ENCODE measurements at places on chromosomes 7 and 10. TPM values are rescaled to one million over a fixed set of nuclear protein-coding genes. Genes with fewer than 3 reads are reported as not detected.
A peak's percentile ranks its signal among the peaks of the same experiment; 100 is the strongest.

GRCh38 chr10:71968553-71969474 lies 4.6 kb downstream of the CHST3 start:
- no peak for DNase-seq

DNA sequence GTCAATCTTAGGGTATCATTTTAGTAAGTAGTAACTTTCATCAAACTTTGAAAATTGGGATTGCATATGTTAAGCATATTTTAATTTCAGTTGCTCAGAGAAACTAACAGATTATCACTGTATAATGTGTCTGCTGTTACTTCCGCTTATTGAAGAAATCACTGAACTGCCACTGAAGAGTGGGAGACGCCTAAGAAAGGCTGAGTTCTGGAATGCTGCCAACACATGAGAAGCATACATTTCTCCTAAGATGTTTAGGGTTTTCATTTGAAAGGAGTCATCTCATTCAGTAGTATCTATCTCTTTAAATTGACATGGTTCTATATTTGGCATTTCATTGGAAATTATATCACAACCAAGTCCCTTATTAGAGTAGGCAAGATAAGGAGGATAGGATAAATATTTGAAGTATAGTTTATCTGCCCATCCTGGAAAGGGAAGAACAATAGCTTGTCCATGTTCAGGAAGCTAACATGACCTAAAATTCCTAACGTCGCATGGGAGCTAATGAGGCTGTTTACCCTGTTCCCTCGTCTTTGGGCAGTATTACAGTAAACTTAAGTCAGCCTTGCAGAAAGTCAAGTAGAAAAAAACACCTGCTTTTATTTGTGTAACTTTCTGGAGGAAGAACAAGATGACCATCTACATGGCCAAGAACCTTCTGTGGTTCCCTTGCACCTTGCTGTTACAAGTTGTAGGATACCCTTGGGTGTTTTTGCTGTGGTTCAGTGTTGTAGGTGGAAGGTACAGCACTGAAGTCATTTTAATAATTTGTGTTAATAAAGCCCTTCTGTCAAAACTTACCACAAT lies 67.3 kb downstream of the NHLRC2 start:
- no peak for DNase-seq

DNA sequence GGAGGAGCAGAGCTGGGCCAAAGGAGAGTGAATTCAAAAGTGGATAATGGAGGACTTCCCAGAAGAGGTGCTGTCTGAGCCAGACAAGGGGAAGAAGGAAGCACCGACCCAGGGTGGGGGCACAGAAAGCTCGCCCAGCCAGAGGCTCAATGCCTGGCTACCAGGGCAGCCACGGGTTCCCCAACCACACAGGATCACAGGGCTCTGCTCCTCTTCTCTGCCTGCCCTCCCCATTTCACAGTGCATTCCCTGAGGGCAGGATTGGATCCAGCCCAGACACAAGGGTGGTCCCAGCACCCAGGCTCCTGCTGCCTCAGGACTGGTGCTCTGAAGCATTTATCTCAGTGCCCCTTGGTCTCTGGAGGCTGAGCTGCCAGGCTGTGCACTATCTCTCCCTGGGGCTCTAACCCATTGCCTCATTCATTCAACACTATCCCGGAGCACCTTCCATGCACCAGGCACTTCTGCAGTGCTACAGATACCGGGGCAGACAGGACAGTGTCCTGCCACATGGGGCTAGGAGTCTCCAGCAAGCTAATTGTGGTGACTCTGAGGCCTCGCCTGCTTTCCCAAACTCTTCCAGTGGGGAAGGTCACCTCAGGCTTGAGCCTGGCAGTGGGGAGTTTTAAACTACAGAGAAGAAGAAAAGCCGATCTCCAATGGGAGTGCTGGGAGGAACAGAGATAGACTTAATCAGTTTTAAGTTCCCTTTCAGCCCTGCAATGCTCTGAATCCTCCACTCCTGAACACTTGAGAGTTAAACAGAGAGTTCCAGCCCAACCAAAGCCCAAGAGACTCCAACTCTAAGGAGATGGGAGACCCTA lies 201.8 kb upstream of the ZMIZ1 start:
- no peak for DNase-seq

GRCh38 chr10:118901380-118901779 lies 128.1 kb upstream of the NANOS1 start:
- no peak for DNase-seq

DNA sequence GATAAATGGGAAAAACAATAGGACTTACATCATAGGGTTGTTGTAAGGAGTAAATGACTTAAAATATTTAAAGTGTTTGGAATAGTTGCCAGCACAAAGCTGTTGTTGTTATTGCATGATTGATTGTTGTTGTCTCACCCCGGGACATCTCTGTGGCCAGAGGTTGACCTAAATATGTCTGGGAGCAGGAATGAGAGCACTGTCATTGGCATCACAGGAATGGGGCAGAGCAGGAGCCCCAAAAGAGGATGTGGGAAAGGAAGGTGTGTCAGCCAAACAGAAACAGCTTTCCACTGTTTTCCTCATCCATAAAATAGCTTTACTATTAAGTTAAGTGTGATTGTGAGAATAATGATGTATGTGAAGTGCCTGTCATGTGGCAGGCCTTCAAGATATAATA lies 121.6 kb downstream of the TMEM168 start:
- no peak for DNase-seq

DNA sequence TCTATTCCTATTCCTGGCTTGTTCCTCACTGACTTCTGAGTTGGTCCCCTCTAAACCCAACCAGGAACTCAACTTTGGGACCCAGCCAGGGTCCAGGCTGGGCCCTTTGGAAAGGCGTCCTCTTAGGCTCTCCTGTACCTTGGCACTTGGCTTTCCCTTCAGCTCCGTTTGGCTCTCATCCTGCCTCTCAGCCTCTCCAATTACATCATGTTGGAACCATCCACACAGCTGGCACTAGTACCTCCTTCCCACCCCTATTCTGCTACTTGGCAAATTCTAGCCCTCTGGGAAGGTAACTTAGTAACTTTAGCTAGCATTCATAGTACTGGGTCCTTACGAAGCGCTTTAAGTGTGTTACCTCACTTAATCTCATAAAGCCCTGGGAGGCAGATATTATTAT lies 205.3 kb upstream of the HABP2 start:
- DNase-seq = no peak

GRCh38 chr10:49280001-49280408 lies 19.0 kb upstream of the C10orf71 start:
- DNase-seq = no peak

DNA sequence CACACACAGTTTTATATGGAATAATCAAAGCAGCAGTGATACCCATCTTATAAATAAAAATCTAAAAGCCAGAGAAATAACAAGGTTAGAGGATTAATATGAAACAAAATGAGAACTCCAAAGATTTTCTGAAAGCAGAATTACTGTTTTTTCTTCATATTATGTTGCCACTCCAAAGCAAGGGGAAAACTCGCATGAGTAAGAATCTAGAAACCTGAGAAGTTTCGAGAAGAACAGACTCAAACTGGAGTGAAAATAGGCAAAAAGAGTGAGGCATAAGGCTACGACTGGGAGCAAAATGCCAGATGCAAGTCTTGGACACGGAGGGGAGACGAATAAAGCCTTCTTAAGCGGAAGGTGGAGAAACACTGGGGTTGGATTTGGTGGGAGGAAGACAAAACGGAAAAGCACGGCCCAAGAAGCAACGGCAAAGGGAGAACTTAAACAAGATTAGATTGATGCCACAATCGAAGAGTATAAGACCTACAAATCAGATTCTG lies 923 bp downstream of the TNPO3 start:
- no peak for DNase-seq

- no peak for DNase-seq
Measured at GRCh38 chr10:131726967-131727366, 173.8 kb upstream of the PPP2R2D start.

DNA sequence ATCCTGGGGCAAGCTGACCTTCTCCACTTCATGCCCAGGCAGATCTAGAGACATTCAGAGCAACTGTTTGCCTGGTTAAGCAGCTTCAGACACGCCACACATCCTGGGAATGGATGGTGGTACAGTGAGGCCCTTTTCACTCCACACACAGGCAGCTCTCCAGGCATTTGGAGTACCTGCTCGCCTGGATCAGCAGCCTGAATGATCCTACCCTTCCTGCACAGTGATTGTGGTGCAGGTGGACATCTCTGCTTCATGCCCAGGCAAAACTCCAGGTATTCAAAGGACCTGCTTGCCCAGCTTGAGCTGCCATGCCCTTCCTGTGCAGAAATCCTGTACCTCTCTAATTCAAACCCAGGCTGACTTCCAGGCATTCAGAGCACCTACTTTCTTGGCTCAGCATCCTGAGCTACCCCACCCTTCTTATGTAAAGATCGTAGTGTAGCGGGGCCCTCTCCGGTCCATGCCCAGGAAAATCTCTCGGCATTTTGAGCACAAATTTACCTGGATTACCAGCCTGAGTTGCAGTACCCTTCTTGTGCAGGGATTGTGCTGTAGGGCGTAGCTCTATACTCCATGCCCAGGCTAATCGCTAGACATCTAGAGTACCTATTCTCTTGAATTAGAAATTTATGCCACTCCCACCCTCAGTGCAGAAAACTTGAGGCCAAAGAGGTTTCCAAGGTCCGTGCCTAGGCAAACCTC lies 972.8 kb downstream of the ANKRD7 start:
- DNase-seq = no peak

- DNase-seq = no peak
Measured at GRCh38 chr10:86770412-86770960, 14.1 kb downstream of the BMPR1A start.

DNA sequence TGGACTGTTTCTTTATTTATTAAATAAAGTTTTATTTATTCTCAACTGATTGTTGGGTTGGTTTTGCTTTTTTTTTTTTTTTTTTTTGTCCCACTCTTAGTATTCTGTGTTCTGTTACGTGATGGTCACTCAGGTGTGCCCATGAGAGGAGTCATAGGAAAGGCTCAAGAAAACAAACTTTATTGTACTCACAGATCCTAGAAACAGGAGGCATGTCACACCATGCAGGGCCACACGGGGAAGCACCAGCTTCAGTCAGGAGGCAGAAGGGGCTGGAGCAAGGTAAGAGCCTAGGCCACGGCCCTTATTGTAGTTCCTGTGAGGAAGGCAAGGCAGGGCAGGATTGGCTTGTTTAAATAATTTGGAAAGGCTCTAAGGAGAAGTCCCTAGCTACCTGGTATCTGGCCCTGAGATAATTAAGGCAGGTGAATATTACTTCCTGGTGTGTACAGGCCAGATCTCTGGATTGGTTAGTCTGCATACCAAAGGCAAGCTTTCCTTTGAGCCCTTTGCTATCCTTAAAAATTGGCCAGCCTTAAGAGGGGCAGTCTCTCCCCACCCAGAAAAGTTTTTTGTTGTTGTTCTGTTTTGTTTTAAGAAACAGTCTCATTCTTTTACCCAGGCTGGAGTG lies 8.3 kb downstream of the ATOH7 start:
- no peak for DNase-seq

DNA sequence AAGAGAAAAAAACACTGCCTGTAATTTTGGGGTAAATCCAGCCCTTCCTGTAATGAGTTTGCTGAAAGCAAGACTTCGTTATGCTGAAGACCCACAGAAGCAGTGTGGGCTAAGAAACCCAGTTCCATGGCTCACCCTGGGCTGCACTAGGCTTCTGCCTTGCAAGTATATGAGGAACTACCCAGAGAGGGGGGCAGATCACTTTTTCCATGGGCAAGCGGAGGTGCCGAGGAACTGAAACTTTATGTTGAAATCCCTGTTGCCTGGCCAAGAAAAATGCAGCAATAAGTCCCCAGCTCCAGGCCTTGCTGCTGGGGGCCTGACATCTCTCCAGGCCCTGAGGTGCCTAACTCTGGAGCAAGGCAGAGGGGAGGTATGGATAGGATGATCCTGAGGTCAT lies 8.5 kb downstream of the RASSF4 start:
- peak; percentile 24 for DNase-seq

DNA sequence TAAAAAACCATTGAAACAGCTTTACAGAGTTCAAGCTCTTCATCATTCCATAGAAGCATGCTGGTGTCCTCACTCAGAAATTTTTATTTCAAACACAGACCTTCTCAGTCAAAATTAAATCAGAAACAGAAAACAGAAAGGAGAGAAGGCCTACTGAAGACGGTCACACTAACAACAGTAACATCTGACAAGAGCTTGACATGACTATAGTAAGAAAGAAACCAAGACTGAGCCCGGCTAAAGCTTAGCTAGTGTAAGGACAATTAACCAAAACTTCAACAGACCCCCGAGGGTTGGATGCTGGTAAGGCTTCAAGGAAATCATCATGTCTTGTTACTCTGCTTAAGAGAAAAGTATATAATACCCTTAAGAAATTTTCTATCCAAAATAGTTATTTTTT lies 38.6 kb downstream of the MTPN start:
- DNase-seq = no peak

DNA sequence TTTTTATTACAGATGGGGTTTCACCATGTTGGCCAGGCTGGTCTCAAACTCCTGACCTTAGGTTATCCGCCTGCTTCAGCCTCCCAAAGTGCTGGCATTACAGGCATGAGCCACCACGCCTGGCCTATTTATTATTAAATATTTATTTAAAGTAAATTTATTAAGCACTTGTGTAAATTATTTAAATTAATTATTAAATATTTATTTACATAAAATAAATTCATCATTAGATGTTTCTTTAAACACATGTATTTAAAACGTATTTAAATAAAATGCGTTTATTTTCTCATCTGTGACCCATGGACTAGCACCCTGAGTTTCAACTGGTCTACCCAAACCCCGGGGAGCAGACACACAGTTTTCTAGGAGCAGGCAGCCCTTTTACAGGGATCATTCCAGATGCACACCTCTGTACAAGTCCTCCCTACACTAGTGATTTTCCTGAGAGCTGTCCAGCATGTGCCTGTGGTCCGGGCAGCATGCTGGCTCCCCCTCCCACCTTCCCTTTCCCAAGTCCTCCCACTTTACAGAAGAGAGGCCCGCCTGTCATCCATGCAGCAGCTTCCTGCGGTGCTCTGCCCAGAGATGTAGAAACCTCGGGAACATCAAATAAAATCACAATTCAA lies 89.2 kb upstream of the ATP6V0A4 start:
- no peak for DNase-seq

DNA sequence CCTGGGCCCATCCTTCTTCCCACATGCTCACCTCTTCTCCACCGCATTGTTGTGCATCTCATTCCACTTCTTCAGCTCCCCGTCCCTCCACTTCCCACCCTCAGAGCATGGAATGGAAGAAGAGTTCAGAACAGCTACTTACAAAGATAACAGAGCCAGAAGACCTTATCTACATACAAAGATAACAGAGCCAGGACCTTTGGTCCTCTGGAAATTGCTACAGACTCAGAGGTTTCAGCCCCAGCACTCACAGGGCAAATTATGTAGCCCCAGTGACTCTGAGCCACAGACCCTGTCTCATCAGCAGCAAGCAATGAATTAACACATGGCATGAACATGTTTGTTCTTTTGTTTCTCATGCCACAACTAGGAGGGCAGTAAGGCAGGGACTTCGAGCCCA lies 28.7 kb upstream of the SLC29A3 start:
- DNase-seq = no peak

The PIK3CG gene
- 26.3 TPM for total RNA-seq

The LRRC18 gene
- not detected for total RNA-seq

The PSD gene
- 5.2 TPM for total RNA-seq

The AOAH gene
- total RNA-seq = 7.1 TPM

All from activated naive CD8-positive, alpha-beta T cell treated with anti-CD3 and anti-CD28 coated beads for 36 hours (primary cell).